ENCODE measurements at places on chromosomes 6 and 20.
A peak's percentile ranks its signal among the peaks of the same experiment; 100 is the strongest.

DNA sequence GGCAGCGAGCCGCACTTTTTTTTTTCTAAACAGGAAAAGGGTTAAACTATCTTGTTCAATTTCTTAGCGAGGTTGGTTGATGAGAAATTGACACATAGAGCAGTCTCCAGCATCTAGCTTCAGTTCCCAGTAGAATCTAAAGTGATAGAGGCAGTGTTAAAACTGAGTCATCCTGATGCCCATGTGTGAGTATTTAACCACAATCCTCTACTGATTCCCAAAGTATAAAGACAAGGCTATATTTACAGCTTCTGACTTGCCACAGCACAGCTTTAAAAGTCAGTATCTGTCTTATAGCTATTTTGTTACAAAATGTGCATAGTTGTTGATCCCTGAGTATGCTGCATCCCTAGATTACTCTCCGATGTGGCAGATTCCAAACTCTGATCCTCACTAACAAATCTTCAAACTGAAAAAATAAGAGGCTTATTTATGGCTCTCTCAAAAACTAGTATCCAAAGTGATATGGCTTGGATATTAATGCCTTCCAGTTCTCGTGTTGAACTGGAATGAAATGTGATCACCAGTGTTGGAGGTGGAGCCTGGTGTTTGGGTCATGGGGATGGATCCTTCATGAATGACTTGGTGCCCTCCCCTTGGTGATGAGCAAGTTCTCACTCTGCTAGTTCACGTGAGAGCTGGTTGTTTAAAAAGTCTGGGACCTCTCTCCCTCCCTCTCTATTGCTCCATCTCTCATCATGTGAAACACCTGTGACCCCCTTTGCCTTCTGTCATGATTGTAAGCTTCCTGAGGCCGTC lies 13.1 kb upstream of the POPDC3 start:
- no peak for DNase-seq

DNA sequence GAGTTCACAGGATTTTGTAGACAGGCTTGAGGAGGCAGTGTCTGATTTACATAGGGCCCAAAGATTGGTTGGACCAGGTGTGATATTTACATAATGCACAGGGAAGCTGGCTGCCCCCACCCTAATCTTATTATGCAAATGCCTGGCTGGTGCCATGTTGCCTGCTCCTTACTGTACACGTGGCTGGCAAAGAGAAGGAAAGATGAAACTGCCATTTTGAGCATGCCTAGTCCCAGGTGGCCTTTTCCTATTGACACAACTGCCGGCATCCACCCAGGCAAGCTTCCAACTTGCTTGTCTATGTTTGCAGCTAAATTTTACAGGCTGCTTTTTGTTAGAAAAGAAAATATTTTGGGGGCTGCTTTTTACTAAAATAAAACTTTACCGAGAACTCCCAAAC lies 174.6 kb downstream of the LMBRD1 start:
- DNase-seq: no peak

- no peak for DNase-seq
These were observed 32.6 kb upstream of the MPC1 start for GRCh38 chr6:166415306-166415705.

GRCh38 chr20:19911810-19912382 lies 105.3 kb upstream of the NAA20 start:
- DNase-seq: peak; percentile 30

DNA sequence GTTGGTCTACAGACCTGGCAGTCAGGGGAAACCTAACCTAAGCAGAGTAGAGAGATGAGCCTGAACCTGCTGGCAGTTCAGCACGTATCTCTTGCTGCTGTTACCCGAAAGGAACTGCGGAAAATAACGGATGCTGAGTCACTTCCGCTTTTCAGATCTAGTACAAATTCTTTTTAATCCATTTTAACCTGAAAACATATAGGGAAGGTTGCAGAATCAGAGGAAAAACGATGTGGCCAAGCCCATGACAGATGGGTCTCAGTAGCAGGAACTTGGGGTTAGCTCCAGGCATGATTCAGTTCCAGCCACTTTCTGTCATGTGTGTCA lies 351.9 kb upstream of the PRND start:
- DNase-seq: peak; percentile 63

- no peak for DNase-seq
These were observed 261.1 kb upstream of the CITED2 start for GRCh38 chr6:139635401-139636130.

DNA sequence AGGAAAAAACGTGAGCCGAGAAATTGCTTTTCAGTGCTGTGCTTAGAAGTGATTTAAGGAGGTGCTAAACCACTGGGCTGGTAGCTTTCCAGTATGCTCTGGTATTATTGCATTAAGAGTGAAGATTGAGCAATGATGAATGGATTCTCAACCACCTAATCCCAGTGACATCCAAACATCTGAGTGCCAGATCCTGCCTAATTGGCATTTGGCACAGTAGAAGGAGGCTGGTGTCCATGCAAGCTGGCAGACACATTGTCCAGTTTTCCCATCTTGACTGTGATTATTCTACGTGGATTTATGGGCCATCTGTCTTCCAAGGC lies 398.0 kb upstream of the PLCB4 start:
- no peak for DNase-seq

- no peak for DNase-seq
These were observed 194.4 kb upstream of the FLRT3 start for GRCh38 chr20:14531786-14532185.
